ENCODE measurements at places on chromosomes 5 and 9.

DNA sequence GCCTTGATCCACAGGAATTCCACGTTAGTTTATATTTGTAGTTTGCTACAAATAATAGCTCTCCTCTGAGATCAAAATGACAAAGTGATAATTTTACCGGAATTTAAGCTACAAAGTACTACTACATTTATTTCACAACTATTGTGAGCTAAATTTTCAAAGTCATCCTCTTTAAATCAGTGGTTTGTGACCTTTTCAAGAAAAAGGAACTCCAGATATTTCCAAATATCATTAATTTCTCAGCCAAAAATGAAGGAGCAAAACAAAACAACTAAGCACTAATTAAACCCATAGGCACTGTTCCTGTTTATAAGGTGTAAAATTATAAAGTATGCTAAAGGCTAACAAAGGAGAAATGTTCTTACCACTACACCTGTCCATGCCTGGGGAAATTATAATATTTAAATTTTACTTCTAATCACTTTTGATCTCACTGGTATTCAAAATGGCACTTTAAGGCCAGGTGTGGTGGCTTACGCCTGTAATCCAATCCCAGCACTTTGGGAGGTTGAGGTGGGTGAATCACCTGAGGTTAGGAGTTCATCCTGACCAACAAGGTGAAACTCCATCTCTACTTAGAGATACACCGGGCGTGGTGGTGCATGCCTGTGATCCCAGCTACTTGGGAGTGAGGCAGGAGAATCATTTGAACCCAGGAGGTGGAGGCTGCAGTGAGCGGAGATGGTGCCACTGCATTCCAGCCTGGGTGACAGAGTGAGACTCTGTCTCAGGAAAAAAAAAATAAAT lies 77.5 kb downstream of the CEMIP2 start:
- peak; percentile 31 for DNase-seq

DNA sequence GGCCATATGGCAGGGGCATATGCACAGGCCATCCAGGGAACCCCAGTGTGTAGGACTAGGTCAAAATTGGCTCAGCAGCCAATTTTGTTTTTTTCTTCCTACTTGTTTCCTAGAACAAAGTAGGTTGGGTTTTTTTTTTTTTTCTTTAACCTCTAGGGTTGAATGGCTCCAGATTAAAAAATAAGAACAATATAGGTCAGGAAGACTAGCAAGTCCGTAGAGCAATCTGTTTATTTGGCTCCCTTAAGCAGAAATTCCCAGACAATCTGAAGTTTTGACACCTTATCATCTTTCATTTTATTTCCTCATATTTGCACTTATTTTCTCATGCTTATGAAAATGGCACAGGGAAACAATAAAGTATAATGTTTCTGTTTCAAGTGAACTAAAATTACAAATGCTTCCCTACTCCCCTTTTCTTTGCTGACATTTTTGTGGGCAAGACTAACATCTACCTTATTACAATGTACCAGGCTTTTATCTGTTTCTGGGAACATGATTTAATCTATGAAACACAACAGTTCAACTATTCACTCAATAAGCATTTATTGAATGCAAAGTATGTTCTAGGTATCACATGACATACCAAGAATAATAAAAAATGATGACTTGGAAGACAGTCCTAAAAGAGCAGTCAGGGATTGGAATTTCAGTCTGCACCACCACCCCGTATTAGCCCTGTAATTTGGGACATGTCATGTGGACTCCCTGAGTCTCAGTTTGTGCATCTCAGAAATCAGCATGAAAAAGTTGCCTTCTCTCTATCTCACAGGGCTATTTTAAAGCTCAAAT lies 30.5 kb downstream of the TLR4 start:
- no peak for DNase-seq

DNA sequence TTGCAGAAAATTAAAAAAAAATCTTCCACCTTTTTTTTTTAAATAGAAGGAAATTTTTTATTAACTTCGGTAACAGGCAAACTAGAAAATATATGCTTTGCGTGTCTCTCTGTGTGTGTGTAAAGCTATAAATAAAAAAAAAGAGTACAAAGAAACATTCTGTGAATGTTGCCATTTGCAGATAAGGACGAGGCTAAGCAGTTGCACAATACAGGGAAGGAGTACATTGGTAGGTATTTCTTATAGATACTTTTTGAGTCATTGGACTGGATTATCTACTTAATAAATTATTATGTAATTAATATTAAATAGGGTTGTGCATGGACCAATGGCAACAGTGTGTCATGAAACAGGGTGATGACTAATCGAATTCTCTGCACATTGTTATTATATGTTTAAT lies 102.4 kb downstream of the CAMK4 start:
- DNase-seq = no peak

GRCh38 chr9:5450359-5451091 lies at the start of gene CD274:
CD274 (plus strand) TSS chr9:5450542; CDS start chr9:5456114, 5,572 bp downstream.
- peak; percentile 80 for DNase-seq

DNA sequence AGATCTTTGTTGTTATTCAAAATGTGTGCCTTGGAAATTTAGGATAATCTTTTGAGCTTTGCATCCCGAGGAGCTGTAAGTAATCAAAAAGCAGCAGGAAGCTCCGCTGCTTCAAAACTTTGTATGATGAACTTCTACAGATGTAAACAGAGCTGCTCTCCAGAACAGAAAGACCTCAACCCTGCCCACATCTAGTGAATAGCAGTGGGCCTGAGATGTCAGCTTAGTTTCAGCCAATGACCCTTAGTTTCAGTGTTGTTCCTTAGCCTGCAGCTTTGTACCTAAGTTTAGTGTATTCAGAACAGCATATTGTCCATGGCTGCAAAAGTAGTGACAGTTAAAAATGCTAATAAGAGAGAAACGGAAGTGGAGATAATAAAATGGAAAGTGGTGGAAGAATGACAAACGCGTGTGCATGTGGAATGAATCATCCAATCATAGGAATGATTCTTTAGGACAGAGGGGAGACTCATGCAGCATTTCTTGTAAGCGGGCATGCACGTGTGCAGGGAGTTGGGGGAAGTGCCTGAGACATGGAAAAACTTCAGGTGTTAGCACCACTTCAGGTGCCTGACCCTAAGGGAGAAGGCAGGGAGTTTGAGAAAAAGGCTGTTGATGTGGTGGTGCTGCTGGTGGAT lies 24.9 kb downstream of the SNX24 start:
- DNase-seq = no peak

GRCh38 chr5:7927466-7928375 lies 58.8 kb downstream of the MTRR start:
- peak; percentile 22 for DNase-seq

DNA sequence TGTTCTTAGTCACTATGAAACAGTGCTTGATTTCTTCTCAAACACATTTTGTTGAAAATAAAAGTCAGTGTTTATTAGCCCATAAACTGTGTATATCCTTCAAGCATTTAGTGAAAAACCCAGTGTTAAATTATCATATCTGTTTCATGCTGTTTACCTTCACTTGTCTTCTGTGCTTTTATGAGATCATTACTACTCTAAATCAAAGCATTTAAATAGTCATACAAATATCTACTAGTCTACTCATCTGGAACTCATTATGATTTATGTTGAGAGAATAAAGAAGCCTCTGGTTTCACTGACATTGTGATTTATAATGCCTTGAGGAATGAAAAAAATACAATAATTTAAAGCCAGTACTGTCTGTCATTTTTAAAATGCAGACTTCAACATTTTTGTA lies 366.5 kb downstream of the SLCO4C1 start:
- DNase-seq = no peak

DNA sequence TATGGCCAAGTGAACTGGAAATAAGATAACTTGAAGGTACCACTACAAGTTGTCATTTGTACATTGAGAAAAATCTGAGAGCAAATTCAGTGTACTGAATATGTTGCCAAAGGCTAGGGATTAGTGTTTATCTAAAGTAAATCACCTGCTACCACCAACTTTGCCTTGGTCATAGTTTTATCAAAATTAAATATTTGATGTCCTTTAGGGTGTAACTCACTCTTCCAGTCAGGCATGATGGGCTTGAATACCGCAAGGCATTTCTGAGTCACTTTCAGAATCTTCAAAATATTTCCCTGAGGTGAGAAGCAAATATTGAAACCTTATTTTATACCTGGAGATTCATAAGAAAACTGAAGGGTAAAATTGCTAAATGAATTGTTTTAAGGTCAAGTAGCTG lies 1338.6 kb upstream of the ACO1 start:
- no peak for DNase-seq

GRCh38 chr5:148179234-148179824 lies 11.0 kb downstream of the SPINK14 start:
- DNase-seq = peak; percentile 48

GRCh38 chr9:107137495-107138202 lies 145.4 kb upstream of the RAD23B start:
- peak; percentile 29 for DNase-seq

DNA sequence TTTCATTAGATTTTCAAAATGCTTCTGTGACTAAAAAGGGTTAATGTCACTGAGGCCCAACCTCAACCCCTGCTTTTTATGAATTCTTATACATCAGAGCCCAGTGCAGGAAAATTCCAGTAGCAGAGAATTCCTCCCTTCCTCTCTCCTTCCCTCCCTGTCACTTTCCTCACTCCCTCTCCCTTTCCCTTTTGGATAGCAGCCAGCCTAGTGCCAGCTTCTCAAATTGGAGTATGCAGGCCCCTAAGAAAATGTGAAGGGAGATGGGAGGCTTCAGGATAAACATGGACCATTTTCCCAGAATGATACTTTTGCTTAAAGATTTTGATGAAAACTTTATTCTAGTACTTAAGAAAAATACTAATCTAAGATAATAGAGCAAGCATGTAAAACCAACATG lies 507.4 kb downstream of the KDM4C start:
- no peak for DNase-seq

DNA sequence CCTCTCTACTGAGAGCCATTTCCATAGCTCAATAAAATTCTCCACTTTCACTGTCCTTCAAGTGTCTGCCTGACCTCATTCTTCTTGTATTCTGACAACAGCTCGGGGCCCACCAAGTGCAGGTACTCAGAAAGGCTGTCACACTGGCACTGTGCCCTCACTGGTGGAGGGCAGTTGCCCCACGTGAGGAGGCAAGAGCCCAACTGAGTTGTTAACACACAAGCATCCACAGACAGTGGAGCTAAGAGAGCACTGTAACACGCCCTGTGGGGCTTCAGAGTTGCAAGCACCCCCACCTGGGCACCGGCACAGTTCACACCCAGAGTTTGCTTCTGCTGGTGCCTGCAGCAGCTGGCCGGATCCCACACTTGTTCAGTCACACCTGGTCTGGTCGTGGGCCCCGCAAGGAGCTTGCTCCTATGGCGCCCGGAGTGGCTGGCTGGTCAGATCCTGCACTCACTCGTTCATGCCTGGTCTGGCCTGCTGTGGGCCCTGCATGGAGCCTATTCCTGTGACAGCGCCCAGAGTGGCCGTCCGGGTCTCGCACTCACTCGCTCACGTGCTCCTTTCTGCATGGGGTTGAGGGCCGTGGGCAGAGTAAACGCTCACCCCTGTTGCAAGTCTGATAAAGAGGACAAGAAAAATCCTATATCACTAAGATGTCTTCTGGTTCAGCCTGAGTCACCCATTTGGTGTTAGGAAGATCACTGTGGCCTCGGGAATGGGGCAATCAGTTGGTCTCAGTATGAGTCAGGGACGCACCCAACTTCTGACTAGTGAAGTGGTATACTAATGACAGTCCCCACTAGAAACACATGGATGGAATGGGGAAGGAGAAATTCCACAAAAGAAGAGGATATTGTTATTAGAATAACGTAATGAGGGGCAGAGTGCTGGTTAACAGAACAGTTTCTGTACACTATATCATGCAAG lies 87.0 kb upstream of the CCNH start:
- DNase-seq = no peak

DNA sequence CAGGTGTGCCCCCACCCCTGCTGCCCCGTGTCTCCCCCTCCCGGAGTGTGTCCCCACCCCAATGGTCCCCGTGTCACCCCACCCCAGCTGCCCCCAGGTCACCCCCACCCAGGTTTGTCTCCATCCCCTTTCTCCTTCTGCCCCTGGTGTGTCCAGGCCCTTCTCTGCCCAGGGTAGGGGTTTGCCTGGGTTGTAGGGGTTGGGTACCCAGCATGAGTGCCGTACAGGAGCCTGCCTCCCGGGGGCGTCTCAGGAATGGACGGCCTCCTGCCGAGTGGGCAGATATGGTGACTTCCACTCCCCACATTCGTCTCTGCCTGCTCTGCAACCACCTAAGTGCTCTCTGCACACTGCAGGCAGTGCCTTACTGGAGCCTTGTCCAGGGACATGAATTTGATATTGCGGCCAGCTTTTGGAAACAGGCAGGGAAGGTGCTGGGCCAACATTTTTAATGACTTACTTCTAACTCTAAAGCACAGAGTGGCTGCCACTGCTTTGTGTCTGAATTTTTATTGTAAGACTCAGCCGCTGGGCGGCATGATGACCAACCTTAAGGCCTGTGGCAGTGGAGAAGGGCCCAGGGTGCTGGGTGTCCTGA lies 6.7 kb downstream of the LRRC14B start:
- DNase-seq = no peak

DNA sequence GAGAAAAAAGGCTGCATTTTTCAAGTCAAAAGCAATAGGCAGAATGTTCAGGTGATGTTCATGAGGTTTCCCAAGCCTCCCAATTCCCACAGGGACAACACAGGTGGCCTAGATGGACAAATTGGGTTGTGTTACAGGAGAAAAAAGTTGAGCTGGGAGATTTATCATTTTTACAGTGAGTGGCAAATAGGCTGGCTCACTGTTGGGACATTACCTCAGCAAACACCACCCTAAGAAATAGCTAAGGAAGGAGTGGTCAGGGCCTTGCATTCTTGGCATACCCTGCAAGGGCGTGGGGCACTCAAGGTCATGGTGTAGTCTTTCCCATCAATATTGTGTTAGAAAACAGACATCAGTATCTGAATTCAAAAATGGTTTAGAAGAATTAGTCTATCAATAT lies 23.3 kb upstream of the CPLANE1 start:
- DNase-seq = no peak

- DNase-seq = no peak
Observed at GRCh38 chr9:102113191-102113590, 374.7 kb upstream of the GRIN3A start.

DNA sequence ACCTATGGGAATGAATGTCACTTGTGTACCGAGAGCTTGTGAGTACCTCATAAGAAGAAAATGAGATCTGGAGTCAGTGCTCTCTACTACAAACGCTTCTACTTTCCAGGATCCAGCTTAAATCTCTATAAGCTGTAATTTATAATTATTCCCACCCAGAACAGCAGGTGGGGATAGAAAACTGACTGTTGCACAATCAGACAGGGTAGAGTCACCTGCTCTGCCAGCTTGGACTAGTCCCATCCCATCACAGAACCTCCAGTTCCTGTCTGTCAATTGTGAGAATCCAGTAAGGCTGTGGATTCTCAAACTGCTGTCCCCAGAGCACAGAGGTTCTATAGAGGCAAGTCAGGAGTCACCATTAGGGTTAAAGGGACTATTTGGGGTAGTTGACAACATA lies 2.0 kb downstream of the SPINK7 start:
- no peak for DNase-seq
